Stimulated activated effector memory CD8-positive, alpha-beta T cell treated with anti-CD3 and anti-CD28 coated beads, Interleukin-12 subunit alpha, Interleukin-12 subunit beta, amount 100 ng/mL, for 72 hours (primary cell): ENCODE measurements at places on chromosomes 12 and 14.

- no peak for DNase-seq
These were observed 1.6 kb downstream of the LTB4R start for GRCh38 chr14:24312736-24313507.

GRCh38 chr12:11901701-11902524 lies 168.8 kb upstream of the BCL2L14 start:
- DNase-seq = no peak

DNA sequence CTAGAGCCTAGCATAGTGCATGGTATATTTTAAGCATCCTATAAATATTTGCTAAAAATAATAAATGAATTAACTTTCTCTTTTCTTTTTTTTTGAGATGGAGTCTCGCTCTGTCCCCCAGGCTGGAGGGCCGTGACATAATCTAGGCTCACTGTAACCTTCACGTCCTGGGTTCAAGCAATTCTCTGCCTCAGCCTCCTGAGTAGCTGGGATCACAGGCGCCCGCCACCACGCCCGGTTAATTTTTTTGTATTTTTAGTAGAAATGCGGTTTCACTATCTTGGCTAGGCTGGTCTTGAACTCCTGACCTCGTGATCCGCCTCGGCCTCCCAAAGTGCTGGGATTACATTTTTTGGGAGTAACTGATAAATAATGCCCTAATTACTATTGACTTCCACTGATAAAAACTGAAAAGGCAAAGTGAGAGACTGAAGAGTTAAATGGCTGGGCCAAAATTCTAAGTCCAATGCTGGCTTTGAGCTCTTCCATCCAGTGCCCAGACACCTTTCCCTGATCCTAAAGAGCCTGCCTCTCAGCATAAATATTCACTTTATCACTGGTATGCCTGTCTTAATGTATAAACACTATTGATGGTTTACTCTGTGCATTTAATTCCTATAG lies 213.0 kb upstream of the KRR1 start:
- no peak for DNase-seq

DNA sequence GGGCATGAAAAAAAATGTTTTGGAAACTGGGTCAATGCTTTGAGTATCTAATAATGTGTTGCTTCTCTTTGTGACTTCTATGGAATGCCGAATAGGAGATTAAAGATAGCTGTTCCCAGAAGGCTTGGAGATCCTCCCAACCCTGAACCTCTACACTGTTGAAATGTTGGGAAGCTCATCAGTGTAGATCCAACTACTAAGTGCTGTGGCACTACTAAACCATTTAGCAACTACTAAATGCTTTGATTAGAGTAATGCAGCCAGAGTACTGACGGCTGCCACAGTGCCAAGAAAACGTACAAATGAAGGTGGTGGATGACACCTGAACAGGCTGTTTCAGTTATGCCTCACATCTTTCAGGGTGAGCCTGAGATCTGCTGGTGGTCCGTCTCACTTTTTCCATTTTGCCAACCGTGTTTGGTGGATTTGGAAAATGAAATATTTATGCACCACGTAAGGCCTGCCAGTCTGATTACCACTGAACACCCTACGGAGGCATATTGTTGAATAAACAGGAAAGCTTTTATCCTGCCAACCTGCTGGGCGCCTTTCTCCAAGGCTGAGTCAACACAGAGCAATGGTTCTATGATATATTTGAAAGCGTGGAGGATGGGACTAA lies 938.0 kb upstream of the FLRT2 start:
- DNase-seq = no peak
